ENCODE measurements at places on chromosomes 6 and 20.

DNA sequence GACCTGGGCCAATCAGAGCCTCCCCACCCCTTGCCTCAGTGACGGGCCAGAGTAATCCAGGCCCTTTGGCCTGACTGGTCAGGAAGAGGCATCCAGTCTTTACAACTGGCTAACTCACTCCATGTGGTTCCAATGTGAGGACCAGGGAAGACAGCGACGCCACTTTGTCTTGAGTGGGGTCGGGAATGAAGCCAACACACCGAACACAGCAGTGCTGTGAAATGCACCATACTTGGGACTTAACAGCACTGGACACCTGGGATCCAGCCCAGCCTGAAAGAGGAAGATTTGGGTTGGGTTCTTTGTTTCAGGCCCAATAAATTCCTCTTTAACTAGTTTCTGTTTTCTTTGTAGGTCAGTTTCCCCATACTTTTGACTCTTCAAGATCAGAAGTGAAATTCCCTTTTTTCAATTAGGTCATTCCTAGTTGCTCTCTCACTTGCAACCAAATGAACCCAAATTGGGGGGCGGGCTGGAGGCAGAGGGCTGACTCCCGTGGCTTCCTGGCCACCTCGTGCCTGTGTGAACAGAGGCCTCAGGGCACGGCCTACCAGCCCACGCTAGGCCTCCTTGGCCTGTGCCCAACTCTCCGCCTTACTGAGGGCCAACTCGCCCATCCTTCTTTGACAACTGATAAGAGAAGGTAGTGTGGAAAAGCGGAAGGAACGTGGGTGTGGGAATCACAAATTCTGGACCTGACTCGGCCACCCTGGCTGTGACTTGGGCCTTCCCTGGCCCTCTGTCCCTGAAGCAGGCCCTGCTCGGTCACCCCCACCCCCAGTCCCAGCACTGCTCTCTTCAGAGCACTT lies 17.1 kb downstream of the SULF2 start:
- DNase-seq: no peak

DNA sequence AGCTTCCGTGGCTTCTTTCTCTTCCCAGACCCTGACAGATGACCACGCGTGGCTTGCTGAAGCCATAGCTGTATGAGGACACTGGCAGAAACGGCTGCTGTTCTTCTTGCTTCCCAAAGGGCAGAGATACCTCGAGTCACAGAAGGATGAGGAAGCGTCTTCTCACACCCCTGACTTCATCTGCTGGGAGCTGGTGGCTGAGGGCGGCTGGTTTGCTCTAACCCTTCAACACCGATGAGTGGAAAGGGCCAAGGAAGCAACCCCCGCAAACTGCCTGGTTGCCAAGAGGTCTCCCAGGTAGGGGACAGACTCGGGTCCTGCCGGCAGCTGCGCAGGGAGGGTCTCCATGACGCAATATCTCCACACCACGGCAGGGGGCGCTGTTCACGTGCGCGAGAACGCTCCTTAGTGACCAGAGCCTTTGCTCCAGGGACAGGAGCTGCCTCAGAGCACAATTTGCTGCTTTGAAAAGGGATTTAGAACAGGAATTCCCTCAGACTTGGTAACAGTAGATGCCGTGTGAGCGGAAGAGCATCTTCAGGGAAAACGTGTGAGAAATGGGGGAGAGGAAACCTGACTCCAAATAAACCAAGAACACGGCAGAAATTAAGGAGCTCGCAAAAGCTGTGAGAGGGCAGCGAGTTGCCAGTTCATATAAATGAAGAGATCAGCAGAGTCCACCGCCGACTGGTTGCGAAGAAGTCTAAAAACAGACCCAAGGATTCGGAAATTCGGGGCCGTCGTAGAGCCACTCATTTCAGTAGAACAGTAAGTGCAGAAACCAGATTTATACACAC lies 80.2 kb downstream of the ERMARD start:
- no peak for DNase-seq

- DNase-seq: no peak
Measured at GRCh38 chr20:57410398-57410920, 19.3 kb downstream of the RBM38 start.

DNA sequence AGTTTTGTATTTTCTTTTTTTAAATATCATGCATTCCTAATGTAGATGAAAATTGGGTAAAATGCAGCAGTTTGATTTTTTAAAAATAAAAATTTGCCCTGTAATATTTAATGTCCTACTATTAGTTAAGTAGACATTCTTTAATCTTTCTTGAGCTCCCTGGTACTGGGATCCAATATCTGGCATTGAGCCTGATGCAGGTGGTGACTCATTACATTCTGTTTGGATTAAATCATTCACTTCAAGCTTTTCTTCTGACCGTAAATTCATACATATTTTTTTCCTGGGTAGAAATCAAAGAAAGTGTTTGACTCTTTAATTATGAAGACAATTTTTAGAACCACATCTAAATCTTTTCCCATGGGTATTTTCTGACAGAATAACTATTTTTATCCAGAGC lies 768.8 kb upstream of the SLC35B3 start:
- DNase-seq: no peak

- no peak for DNase-seq
Measured at GRCh38 chr20:23441850-23442313, 2.4 kb downstream of the CSTL1 start.

DNA sequence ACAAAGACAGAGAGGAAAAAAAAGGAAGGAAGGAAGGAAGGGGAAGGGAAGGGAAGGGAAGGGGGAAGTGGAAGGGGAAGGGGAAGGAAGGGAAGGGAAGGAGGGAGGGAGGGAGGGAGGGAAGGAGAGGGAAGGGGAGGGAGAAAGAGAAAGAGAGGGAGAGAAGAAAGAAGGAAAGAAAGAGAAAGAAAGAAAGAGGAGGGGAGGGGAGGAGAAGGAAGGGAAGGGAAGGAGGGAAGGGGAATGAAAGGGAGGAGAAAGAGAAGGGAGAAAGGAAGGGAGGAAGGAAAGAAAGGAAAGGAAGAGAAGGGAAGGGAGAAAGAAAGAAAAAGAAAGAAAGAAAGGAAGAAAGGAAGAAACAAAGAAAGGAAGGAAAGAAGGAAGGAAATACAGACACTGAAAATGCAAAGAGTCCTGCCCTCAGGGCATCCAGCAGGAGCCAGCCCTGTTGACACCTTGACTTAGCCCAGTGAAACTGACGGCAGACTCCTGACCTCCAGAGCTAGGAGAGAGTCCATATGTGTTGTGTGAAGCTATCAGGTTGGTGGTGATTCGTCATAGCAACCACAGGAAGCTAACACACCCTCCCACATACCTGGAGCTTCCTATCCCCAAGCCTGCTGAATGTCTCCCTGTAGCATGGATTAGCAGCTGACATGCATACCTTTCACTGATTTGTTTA lies 58.7 kb upstream of the SULF2 start:
- DNase-seq: no peak

DNA sequence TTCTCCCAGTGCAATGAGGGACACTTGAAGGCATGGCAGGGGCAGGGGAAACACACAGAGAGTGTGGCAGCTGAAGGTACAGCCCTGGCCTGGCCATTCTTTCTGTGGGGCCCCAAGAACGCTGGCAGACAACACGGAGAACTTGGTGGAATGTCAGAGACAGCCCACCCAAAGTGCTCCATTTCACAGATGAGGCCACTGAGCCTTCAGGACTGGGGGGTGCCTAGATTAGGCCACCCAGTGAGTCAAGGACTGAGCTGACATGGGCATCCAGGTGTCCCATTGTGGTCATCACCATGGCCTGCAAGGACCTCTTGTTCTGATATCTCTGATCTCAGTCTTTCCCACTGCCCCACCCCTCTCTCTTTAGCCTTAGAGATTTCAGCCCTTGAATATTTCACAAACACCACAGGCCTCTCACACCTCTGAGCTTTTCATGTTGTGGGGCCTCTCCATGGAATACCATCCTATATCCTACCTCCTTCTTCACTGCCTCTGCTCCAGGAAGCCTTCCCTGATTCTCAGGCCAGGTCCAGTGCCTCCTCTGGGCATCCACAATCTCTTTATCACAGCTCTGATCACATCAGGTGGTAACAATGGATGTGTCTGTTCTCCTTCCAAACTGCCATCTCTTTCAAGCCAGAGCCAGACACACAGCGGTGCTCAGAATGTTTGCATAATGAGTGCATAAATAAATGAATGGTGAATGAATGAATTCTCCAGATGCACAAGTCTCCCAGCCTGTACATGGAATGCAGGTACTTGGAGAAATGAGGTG lies 2.0 kb upstream of the RSPO4 start:
- no peak for DNase-seq
